ENCODE measurements at places on chromosomes 6 and 20.

- no peak for DNase-seq
Observed at GRCh38 chr6:5108068-5108467, 22.9 kb downstream of the PPP1R3G start.

- DNase-seq, result no peak
Observed at GRCh38 chr20:59258221-59258621, 42.2 kb upstream of the EDN3 start.

- DNase-seq, result no peak
Observed at GRCh38 chr6:34246249-34246562, 2.6 kb downstream of the SMIM29 start.

DNA sequence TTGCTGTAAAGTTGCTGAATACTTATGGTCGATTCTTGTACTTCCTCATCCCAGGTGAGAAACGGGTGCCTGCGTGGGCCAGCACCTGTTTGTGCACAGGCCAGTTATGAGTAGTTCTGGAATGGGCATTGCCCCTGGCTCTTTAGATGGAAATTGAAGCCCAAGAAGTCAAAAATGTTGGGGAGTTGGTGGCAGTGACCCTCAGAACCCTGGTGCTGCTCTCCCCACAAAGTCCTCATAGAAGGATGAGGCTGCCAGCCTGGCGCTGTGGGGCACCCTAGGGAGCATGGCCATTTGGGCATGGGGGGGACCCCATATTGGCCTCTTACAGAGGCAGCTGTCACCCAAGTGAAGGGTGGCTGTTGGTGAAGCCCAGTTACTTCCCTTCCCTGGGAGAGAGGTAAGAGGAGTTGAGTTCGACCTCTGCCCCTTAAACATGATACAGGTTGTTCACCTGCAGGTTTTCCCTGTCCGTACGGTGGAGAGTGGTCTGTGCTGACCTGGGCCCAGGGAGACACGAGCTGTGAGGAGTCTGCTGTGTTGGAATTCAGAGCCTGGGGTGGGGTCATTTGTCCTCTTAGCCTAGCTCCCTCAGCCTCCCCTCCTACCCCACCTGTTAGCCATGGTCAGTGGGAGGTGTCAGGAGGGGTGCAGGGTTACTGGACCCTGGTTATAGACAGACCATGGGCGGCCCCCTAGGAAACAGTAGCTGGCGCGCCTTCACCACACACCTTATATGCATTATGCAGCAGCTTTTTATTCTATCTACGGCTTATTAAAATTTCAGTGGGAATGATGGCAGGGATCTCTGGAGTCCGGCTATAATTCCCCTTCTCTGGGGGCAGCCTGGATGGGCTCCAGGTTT lies 4.9 kb downstream of the HMGA1 start:
- no peak for DNase-seq

- DNase-seq, result no peak
Observed at GRCh38 chr6:46331461-46331860, 159.8 kb downstream of the RCAN2 start.

DNA sequence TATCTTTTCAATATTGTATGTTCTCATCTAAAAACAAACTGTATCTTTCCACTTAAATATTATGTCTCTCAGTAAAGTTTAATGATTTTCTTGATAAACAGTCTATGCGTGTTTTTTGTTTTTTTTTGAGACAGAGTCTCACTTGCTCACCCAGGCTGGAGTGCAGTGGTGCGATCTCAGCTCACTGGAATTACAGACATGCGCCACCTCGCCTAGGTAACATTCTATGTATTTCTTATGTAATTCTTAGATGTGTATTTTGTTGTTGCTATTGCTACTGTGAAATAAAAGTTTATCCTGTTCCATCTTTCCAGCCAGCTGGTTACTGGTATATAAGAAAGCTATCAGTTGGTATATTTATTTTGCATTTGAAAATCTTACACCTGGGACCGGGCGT lies 29.4 kb downstream of the ABHD12 start:
- DNase-seq, result no peak

DNA sequence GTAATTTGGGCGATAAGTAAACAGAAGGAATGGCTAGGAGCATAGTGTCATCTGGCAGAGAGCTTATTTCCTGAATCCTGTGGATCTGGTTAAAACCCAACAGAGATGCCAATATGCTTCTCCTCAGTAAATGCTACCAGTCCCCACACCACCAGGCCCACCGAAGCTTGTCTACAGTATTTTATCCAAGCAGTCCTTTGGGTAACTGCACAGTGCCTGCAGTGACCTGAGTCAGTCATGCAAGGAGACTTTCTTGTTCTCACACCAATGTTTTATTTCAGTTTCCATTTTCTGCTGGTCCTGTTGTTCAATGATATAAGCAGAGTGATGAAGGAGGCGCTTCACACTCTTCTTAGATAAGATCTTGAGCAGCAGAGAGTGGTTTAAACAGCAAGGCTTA lies 326.3 kb downstream of the RIMS1 start:
- DNase-seq, result no peak

DNA sequence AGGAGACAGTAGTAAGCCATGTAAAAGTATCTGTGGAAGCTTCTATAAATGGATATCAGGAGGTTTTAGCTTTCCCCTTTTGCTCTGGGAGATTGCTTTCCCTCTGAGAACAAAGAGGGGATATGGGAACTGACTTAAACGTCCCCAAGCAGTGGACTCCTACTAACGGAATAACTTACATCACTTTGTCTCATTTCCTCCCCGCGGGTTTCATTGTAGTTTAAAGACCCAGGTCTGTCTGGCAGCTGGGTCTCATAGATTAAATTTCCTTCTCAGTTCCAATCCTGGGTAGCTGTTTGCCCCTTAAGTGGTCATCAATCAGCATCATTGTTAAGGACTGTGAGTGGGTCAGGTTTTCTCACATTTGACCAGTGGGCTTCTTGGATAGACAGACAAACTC lies 68.7 kb downstream of the PLAGL1 start:
- DNase-seq, result no peak

DNA sequence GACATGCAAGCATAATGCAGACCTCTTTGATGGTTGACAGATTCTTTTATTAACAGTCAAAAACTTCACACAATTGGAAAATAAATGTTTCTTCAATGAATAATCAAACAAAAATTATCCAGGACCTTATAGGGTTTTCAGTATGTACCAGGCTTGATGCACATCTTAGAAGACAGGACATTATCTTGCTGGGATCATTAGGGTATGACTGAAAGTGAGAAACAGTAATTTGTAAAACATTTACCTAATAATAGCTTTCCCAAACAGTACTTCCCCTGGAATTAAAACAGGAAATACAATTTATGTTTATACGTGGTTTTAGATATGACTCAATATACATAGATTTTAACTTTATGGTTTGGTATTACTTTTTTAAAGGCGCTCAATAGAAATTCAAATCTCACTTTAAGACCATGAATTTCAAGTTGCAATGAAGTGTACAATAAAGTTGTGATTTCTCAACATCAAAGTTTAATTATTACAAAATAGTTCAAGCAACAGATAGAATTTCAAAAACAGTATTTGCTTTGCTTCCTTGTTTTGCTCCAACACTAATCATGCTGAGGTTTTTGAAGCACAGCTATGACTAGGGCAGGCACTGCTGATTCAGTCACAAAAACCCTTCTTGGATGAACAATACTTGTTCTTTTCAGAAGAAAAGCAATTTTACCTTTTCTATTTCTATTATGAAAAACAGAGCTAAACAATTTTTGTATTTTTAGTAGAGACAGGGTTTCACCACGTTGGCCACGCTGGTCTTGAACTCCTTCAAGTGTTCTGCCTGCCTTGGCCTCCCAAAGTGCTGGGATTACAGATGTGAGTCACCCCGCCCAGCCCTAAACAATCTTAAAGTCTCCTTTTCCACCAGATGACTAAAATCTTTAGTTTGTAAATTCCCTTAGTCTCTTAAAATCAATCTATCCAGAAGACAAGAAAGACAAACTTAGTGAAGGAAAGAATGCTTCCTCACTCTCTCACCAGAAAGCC lies 13.7 kb downstream of the SOD2 start:
- no peak for DNase-seq

GRCh38 chr6:128883906-128884305 lies 968 bp downstream of the LAMA2 start:
- no peak for DNase-seq

DNA sequence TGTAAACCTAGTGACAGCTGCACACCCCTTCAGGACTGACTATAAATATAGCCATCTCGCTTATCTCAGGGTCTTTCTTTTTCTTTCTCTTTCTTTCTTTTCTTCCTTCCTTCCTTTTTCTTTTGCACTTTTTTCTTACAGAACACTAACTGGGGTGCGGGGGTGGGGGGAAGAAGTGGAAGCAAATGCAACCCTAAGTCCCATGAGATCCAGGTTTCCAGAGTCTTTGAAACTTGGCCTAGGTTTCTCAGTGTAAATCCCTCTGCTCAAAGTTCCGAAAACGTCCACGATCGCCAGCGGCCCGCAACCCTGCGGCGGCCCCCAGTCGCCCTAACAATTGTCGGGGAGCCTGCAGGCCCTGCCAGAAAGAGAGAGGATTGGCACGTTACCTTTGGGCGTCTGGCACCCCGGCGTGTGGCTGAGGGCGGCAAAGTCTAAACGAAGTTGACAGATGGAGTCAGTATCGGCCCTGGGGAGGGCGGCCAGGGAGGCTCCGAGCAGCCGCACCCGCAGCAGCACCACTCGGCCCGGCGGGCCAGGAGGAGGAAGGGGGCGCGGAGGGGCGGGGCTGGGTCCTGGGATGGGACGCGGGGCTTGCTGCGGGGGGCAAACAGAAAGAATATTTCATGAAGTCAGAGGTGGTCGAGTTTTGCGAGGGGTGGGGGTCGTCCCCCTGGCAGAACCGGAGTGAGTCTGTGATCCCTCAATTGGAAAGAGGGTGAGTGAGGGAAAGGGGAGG lies 577 bp upstream of the FOXF2 start:
- no peak for DNase-seq

Measured in CMK (cell line).